Activated CD4-positive, alpha-beta T cell treated with anti-CD3 and anti-CD28 coated beads, Interleukin-2, amount 50 U/mL, for 24 hours (primary cell): ENCODE measurements at places on chromosomes 6 and 20.

- DNase-seq, result no peak
Measured at GRCh38 chr6:1913577-1913976, 303.9 kb downstream of the FOXC1 start.

DNA sequence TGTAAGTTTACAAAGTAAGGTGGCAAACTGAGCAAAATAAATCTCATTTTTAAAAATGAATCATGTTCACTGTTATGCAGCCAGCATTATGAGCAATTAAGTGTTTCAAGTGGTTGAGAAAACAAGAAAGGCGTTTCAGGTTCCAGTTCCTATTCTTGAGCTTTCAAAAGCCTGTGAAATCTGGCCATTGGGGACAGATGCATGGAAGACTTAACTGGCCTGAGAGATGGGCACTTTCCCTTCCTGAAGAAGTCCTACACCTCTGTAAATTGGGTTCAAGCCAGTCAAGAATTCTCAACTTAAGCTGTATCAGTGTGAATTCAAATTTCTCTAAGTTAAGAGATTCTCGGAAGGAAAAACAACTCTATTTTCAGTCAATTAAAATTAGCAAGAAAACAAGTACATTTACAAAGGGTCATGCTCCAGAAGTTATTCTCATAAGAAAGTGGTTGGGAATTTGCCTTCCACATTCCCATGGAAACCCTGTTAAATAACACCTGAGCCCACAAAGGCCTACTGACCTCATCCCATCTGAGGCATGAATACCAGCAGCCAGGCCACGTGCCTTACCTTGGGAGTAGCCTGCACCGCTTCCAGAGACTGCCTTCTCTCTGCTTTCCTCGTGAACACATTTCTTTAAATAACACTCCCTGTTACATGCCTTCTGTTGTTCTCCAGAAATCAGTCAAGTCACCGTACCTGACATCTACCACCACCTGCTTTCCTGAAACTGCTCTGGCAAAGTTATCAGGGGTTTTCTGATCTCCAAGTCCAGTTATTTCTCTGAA, 19.4 kb downstream of the MAP3K5 start:
- DNase-seq, result no peak

GRCh38 chr20:40251284-40251932, 437.6 kb downstream of the MAFB start:
- no peak for DNase-seq

DNA sequence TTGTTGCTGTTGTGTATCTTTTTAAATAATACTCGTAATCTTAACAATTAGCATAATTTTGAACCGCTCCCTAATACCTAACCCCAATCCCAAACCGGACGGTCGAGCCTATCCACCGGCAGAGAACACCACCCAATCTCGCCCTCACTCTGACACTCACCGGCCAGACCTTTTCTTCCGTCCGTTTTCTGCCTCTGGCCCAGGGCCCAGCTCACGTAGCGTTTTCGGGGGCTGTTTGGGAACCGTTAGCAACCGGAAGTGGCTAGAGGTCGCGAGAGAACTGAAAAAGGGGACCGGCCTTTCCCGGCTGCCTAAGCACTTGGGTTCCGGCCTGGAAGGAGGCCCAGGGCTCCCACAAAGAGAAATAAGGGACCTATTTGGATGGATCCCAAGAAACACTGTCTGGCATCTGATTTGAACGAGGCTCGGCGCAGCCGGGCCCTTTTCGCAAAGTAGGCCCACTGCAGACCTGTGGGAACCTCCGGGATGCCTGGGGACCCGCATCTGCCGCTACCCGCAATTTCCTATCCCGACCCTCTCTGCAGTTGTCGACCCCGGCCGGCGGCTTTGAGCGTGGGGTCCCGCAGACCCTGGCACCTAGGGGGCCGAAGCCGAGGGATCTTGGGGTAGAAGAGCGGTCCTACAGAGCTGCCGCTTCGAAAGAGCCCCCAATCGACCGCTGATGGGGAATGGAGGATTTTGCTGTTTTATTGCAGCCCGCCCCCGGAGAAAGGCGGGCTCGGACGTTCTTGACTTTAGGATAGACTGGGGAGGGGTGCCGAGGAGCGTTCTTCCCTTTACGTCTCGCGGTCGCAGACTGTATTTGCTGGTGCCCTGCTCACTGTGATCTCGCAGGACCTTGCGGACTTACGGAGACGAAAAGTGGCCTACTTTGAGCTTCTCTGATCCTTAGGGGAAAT, 4.8 kb upstream of the ZKSCAN8 start:
- peak; percentile 80 for DNase-seq

GRCh38 chr20:11092151-11092550, 418.4 kb upstream of the JAG1 start:
- no peak for DNase-seq

GRCh38 chr20:63498960-63499337, at the start of gene EEF1A2:
EEF1A2 (minus strand) TSS chr20:63499083; CDS start chr20:63497763, 1,320 bp downstream.
- no peak for DNase-seq

DNA sequence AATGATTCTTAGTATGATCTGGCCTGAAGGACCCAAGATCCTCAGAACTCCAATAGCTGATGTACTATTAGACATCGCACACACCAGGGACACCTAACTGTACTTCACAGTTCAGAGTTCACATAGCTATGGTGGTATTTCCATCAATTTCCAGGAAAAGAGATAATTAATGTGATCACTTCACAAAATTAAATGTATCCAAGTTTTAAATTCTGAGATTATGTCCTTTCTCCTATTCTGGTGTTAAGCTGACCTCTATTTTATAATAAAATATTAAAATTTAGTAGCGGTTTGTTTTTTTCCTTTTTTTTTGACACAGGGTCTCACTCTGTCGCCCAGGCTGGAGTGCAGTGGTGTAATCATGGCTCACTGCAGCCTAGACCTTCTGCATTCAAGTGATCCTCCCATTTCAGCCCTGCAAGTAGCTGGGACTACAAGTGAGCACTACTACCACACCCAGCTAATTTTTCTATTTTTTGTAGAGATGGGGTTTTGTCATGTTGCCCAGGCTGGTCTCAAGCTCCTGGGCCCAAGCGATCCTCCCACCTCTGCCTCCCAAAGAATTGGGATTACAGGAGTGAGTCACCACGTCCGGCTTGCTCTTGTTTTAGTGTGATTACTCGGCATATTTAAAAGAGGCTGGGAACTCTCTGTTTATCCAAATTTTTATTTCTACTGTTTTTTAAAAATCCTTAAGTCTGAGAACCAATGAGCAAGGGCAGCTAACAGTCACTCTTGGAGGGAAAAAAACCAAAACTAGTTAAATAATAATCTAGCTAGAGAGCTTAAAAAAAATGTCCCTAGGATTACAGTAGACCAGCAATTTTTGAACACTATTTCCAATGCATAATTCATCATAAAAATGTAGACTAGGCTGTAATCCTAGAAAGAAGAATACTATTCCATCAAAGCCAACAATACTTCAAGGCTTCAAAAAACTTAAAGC, 16.0 kb downstream of the KIF13A start:
- no peak for DNase-seq

DNA sequence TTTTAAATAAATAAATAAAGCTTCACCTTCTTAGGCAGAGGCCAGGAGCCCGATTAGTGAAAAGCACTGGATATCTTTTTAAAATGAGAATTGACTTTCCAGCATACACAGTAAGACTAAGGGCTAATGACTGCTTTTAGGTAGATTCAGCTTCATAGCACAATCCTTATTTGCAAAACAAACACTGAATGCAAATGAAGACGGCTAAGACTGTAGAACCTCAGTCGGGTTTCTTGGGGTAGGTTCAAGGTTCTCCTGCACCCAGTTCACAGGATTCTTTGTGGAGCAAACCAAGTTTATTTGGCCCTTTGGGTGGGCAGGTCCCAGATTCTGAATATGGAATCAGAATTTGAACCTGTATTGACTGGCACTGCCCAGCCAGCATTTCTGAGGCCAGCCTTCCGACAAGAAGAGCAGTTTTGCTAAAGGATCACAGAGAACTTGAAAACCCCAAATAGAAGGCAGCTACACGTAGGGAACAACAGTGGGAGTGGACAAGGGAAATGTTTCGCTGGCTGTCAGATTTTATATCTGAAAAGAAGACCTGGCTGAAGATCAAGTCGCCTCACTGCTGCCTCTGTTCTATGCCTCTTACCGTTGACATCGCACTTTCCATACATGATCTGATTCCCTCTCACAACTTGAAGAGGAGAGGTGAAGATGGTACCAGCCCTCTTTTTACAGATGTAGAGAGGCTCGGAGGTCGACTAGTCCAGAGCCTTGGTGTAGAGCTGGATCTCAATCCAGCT, 8.2 kb downstream of the TRERF1 start:
- DNase-seq, result no peak
